Pulmonary artery endothelial cell (primary cell): ENCODE measurements at places on chromosomes 13 and 19.

DNA sequence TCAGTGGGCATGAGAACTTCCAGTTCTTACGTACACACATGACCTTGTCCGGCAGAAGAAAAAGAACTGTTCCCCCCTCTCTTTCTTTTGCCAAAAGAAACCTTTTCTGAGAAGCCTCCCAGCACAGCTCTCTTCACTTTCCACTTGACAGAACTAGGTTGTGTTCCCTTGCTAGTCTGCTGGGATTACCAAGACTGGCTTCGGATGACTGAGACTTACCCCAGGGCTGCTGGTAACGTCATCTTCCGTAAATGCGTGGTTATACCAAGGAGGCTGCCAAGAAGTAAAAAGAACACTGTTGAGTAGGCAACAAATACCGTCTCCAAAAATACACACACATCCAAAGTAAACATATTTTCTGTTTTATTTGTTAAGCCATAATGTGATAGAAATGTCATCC lies 908.2 kb downstream of the EFNB2 start:
- no peak for DNase-seq

- DNase-seq, result no peak
Measured at GRCh38 chr13:99299256-99299919, 7.8 kb downstream of the GPR183 start.

- no peak for DNase-seq
Measured at GRCh38 chr13:45752510-45752909, 50.4 kb downstream of the CBY2 start.

GRCh38 chr19:46886546-46887239 lies 25.9 kb downstream of the ARHGAP35 start:
- no peak for DNase-seq

- no peak for DNase-seq
Measured at GRCh38 chr13:30340331-30341250, 33.2 kb upstream of the KATNAL1 start.

DNA sequence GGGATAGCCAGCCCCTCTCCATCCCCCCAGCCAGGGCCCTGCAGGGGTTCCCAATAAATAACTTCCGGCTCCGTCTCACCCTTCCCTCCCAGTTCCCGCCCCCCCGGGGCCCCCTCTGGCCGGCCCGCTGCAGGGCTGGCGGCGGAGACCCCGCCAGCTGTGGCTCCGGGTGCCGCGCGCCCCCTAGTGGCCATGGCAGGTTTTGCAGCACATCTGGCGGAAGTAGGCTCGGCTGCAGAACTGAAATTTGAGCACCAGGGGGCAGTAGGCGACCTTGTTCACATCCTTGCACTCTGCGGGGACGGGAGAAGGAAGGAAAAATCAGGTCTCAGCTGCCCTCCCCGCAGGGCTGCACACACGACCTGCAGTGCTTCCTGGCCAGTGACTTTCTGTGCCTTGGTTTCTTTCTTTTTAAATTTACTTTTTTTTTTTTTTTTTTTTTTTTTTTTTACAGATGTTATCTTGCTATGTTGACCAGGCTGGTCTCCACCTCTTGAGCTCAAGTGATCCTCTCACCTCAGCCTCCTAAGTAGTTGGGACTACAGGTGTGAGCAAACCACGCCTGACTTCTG lies 3.6 kb upstream of the MYO1F start:
- no peak for DNase-seq

GRCh38 chr13:97724450-97724849 lies 229.0 kb upstream of the IPO5 start:
- DNase-seq, result no peak

DNA sequence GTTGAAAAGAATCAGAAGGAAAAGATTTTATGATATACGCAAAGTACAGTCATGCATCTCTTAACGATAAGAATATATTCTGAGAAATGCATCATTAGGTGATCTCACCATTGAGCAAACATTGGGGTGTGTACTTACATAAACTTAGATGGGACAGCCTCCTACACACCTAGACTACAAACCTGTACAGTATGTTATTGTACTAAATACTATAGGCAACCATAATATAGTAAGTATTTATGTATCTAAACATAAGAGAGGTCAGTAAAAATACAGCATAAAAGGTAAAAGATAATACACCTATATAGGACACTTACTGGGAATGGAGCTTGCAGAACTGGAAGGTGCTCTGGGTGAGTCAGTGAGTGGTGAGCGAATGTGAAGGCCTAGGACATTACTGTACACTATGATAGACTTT lies 254.6 kb downstream of the SPRY2 start:
- DNase-seq, result no peak

- DNase-seq, result no peak
Measured at GRCh38 chr13:33119022-33119781, 103.0 kb downstream of the KL start.

DNA sequence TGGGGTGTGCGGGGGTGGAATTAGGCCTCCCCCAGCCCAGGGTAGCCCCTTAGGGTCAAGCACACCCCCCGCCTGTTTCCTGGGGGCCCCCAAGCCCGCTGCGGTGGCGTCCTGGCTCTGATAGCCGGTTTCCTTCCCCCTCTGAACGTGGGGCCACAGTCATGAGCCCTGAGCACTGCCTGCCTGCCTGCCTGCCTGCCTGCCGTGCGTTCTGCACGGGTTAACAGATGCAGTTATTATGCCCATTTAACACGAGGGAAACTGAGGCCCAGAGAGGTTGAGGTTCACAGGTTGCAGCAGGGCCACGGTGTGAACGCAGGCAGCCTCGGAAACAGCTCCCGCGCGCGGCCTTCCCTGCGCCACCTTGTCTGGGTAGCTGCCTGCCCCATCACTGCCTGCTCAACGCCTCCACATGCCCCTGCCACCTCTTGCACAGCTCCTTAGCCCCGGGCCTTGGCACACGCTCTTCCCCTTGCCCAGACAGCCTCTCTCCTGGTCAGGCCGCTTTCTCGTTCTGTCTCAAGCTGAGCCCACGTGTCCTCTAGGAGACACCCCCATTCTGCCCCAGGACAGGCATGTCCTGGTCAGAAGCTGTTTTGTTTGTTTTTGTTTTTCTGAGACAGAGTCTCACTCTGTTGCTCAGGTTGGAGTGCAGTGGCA lies 1.2 kb upstream of the GAMT start:
- DNase-seq, result no peak

DNA sequence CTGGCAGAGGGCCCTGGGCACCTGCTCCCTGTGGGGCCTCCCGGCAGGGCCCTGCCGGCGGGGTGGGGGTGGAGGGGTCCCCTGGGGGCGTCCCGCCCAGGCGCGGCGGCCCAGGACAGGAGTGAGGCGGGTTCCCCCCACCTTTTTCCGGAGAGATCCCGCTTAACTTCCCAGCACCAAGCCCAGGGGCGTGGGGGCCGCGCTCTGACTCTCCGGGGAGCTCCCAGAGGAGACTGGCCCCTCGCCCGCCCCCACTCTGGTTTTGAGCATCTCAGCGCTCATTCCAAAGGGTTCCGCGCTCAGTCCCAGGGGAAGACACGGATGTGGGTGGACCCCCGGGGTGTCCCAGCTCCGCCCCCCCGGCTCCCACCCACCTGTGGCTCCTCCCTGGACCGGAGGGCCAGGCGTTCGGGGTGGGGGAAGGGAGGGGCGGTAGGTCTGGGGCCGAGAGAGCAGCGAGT lies 476 bp downstream of the C2CD4C start:
- DNase-seq, result no peak

- no peak for DNase-seq
Measured at GRCh38 chr13:64997438-64997837, 2232.7 kb downstream of the PCDH9 start.

DNA sequence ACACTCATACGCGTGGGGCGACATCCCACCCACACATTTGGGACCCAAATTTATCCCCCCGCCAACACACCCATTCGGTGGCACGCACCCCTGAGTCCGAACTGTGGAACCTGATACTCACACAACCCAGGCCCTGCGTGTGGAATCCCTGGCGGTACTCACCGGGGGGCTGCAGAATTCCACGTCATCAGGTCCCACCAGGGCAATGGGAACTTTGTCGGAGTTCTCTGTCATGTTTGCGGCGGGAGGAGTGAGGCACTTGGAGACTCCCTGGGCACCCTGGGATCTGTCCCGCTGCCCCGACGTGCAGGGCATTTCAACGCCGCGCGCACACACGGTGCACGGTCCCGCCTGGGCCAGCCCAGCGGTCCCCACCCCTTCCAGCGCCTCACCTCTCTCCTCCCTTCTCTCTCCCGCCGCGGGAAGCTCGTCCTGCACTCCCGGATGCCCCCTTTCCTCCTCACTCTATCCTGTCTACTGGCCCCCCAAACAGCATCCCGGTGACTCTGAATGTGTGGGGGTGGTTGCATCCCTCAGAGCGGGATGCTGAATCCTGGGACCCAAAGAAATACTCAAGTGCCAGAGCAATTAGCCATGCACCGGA lies at the start of gene CNMD:
Gene CNMD, minus strand, starts transcription at position 353 of the 604 bp plus-strand sequence. Its CDS starts 119 bp downstream, at position 234.
- no peak for DNase-seq

DNA sequence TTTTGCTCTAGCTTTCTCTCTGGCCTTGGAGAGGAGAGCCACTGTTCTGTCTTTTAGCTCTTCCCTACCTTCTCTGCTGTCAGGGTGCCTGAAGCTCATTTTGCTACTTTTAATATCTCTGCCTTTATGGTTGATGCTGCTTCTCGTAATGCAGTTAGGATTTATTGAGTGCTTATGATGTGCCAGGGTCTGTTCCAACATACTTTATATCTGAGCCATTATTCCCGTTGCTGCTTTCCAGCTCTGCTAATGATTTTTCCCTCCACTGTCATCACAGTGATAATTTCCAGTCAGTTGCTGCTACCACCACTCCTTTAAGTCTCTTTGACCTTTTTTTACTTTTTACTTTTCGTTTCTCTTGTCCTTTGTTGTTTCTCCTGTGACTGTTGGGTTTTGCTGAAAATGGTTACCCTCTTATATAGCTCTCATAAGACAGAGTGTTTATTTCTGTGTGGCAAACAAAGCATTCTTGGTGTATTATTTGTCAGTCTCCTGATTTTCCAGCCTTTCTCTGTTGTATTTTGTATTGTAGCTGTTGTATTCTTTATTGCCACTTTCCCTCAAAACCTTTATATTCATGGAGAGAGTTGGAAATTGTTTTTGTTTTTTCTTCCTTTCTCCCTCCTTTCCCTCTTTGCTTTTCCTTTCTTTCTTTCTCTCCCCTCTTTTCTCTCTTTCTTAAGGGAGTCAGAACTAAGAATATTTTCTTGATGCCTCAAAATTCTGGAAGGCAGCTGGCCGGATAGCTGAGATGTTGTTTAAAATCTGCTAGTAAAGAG lies 37.4 kb downstream of the COG6 start:
- DNase-seq, result no peak

DNA sequence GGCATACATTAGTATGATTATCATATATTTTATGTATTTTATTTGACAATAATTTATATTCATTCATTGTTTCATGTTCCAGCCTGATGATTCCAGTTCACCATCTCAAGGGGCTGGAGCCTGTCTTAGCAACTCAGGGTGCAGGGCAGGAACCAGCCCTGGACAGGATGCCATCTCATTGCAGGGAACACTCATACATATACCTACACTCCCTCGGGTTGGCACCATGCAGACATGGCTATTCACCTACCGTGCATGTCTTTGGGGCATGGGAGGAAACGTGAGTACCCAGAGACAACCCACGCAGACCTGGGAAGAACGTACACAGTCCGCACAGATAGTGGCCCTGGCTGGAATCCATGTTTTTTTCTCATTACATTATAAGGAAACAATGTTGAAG lies 151.0 kb upstream of the ZNF536 start:
- no peak for DNase-seq

DNA sequence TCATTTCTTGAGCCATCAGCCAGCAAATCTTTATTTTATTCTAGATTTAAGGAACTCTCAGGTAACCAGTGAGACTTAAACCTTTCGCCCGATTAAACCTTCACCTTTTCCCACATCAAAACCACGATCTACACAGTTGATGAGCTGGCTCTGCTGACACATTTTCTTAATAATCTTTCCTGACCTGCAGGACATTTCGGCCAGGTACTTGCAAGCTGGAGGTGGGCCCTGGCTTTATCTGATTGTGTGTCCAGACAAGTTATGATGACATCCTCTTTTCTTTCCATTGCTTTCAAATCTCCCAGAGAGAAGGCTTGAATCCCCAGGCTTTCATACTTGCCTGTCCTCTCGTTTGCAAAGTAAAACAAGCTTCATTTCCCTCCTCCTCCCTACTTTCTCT lies 144.2 kb downstream of the EFNB2 start:
- no peak for DNase-seq

- DNase-seq, result no peak
Measured at GRCh38 chr13:69487576-69487975, 620.0 kb upstream of the ATXN8OS start.

GRCh38 chr13:111640006-111640405 lies 319.6 kb downstream of the TEX29 start:
- no peak for DNase-seq

GRCh38 chr13:68078874-68079273 lies 848.7 kb upstream of the PCDH9 start:
- DNase-seq, result no peak

DNA sequence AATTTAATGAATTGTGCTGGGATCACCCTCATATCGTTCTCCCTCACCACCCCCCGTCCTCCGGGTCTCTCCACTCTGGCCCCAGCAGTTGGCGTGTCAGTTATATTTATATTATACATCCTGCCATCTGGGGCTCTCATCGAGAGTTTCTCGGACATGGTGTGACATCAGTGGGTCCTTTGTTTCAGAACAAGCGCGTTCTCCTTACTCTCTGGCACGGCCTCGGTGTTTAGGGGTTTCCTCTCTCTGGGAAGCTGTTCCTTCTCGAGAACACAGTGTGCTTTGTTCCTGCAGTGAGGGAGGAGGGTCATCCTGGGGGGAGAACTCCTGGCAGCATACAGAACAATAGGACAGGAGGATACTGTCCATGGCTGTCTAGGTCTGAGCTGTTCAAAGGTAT lies 9.8 kb upstream of the MCF2L start:
- no peak for DNase-seq

GRCh38 chr13:51957377-51958216 lies 53.7 kb downstream of the ATP7B start:
- no peak for DNase-seq

GRCh38 chr13:113149711-113150549 lies 8.5 kb upstream of the PROZ start:
- DNase-seq, result no peak

DNA sequence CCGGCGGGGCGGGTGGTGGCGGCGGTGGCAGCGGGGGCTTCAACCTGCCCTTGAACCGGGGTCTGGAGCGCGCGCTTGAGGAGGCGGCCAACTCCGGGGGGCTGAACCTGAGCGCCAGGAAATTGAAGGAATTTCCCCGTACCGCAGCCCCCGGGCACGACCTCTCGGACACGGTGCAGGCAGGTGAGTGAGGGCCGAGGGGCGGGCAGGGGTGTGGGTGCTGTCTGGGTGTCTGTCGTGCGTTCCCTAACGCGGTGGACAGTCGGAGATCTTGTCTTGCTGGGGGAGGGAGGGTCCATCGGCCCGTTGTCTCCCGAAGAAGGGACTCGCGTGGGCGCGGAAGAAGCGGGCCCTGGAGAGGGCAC lies 533 bp downstream of the LRCH1 start:
- DNase-seq, result no peak
